ENCODE measurements at places on chromosomes 16 and 17. TPM values are rescaled to one million over a fixed set of nuclear protein-coding genes. Genes with fewer than 3 reads are reported as not detected.

The ZNF668 gene
- 6.2 TPM for total RNA-seq

The KRTAP2-3 gene
- total RNA-seq: under 0.01 TPM

The HSPB9 gene
- not detected for total RNA-seq

The CACNB1 gene
- total RNA-seq: 2.3 TPM

The C17orf67 gene
- total RNA-seq: 1.4 TPM

The PPY gene
- not detected for total RNA-seq

The KRTAP4-5 gene
- not detected for total RNA-seq

Data from regular cardiac myocyte (primary cell).